A673 (cell line): ENCODE measurements at places on chromosomes 4 and X.

DNA sequence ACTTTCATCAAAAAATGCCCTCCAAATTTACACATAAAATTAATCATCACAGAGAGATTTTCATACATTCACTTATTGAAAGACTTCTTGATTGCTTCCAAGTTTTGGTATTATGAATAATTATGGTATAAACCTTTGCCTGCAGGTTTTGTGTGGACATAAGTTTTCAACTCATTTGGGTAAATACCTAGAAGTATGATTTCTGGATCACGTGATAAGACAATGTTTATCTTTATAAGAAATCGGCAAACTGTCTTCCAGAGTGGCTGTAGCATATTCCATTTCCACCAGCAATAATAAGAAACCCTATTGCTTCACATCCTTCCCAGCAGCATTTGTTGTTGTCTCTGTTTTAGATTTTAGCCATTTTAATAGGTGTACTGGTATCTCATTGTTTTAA lies 1507.0 kb upstream of the IGFBP7 start:
- DNase-seq: no peak

GRCh38 chrX:20311505-20311904 lies 44.8 kb upstream of the RPS6KA3 start:
- no peak for DNase-seq

GRCh38 chr4:141501395-141501794 lies 135.0 kb upstream of the IL15 start:
- DNase-seq: no peak

DNA sequence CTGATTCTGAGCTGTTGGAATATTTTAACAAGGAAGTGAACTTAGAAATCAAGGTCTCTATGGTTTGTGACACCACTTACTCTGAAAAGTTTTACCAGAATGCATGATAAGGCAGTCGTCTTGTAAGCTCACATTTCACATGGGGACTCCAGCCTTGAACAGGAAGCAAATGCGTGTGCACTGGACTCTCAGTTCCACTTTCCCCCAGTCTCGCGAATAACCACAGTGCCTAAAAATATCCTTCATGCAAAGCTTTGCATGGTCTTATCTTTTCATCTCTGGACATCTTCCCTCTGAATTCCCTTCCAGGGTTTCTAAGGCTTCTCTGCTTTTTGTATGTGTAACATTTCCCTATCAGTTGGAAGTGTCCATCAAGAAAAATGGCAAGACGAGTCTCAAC lies 581.8 kb downstream of the NLGN4X start:
- no peak for DNase-seq

DNA sequence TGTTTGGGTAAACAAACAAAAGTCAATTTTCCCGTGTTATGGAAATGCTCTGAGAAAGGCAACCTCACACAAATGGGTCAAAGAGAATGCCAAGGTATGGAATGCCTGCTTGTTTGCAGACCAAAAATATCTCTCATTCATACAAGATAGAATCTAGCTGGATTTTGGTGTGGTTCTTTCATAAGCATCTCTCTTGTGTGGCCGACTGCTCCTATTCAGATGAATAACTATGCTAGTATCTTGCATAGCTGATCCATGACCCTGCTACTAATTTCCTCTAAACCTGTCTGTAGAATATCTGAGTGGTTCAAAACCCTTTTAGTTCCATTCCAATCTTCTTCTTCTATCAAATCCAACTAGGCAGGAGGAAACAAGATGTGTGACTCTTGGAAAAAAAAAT lies 28.2 kb upstream of the SORBS2 start:
- no peak for DNase-seq

DNA sequence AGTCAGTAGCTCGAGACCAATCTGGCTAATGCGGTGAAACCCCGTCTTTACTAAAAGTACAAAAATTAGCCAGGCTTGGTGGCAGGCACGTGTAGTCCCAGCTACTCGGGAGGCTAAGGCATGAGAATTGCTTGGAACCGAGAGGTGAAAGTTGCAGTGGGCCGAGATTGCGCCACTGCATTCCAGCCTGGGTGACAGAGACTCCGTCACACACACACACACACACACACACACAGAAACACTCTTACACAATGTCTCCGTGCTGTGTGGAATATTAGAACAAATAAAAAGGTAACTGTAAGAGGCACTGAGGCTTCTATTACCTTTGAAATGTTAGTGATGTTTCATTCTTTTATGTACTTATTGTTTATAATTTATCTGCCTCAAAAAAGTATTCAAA lies 326.6 kb downstream of the GPAT3 start:
- DNase-seq: no peak
